ENCODE measurements at places on chromosomes 1 and 21.

DNA sequence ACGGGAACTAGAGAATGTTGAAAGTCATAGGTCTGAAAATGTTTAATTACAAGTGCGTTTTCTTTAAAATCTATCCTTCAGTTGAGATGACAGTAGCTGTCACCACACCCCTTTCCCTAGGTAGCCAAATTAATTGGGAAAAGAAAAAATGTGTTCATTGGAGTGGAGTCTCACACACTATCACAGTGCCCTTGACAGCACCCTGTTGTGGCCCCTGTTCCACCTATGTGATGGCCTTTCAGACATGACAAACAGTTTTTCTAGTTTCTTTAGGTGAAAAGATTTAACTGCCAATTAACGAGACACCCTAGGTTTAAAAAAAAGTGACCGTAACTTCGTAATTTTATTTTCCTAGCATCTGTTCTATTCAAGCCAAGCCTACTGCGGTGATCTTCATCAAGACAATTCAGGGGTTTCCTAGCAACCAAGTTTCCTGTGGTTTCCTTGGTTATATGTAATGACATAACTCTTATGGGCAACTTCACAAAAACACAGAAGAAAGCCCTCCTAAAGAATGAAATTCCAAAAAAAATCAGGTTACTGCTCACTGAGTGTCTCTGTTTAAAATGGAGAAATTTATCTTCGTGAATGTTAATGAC lies 298.3 kb downstream of the PDE4B start:
- DNase-seq = no peak

GRCh38 chr1:11749203-11749689 lies 12.7 kb upstream of the C1orf167 start:
- DNase-seq = peak; percentile 38

DNA sequence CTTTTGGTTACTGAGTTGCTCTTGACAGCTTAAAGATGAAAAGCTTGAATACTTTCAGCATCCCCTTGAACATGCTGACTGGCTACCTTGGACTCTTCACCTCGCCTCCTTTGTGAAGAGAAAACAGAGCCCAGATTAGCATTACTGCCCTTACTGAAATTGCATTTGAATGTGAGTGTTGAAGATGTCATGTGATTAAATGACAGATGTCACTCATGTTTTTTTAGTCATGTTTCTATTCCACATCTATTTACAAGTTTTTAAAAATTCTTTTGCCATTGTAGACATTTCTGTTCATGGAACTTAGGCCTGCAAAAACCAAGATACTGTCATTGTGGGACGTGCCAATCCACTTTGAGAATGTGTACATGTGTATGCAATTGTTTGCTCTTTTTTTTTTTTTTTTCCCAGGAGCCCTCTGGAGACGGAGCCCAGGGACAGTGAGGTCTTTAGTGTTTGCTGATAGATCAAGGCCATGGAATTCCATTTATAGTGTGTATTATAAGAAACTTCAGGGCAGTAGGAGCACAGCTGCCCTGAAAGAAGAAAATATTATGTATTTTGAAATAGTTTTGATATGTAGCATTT lies 25.7 kb upstream of the IVNS1ABP start:
- DNase-seq = no peak

GRCh38 chr1:173802961-173803360 lies 21.5 kb upstream of the DARS2 start:
- DNase-seq = no peak

DNA sequence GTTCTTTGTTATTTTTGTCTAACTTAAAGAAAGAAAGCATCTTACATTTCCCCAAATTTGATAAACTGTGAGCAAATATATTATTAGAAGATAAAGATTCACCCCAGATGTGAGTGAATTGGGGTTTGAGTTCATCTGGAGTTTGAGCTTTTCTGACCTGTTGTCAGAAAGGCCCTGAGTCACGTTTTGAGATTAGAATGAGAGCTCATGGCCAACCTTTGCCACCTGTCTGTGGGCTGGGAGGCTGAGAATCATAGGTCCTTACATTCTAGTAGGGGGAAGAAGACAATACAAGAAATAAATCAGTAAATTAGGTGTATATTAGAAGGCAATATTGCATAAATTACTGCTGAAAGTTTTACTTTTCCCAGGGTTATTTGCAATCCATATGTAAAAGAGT lies 22.3 kb downstream of the STYXL2 start:
- DNase-seq = no peak

Data from stimulated activated CD4-positive, alpha-beta T cell treated with anti-CD3 and anti-CD28 coated beads, TNF-alpha, amount 100 ng/mL, for 48 hours (primary cell).